T-helper 17 cell (primary cell): ENCODE measurements at places on chromosomes 2 and 18.
A peak's percentile ranks its signal among the peaks of the same experiment; 100 is the strongest.

- DNase-seq = no peak
- no peak overlapping the region for H3K27ac ChIP-seq
- no peaks in the 10 kb centered on the region for H3K27me3 ChIP-seq
- H3K36me3 ChIP-seq = no peaks in the 10 kb centered on the region
These were observed 15.6 kb upstream of the NEMP2 start for GRCh38 chr2:190550137-190550536.

GRCh38 chr18:54794823-54795222 lies 33.5 kb upstream of the RAB27B start:
- no peaks in the 10 kb centered on the region for H3K4me1 ChIP-seq
- H3K27me3 ChIP-seq = peaks cover 6% of the 10 kb centered on the region
- no peak for DNase-seq
- H3K27ac ChIP-seq = no peak overlapping the region
- no peak overlapping the region for H3K4me3 ChIP-seq
- no peaks in the 10 kb centered on the region for H3K36me3 ChIP-seq

- peak overlapping the region; percentile 56 for H3K27ac ChIP-seq
- H3K4me3 ChIP-seq = no peak overlapping the region
- DNase-seq = no peak
- no peaks in the 10 kb centered on the region for H3K36me3 ChIP-seq
- peaks cover 2% of the 10 kb centered on the region for H3K4me1 ChIP-seq
- no peaks in the 10 kb centered on the region for H3K27me3 ChIP-seq
These were observed 6.9 kb upstream of the CTDP1 start for GRCh38 chr18:79672490-79673276.

DNA sequence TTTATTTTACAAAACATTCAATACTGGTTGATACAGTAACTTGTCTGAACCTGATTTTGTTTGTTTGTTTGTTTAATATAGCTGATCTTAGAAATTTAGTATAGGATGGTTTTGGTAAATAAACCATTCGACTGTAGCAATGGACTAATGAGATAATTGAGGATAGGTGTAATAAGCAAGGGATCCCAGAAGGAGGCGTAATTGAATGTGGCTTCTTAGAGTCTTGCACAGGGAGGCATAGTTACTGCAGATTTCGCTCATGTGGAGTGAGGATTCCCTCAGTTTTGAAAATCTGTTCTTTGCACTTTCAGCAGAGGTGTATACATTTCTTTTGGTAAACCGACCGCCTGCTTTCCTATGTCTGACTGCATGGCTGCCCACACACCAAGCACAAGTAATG lies 709.6 kb downstream of the SOCS6 start:
- no peaks in the 10 kb centered on the region for H3K36me3 ChIP-seq
- H3K27me3 ChIP-seq = peaks cover 6% of the 10 kb centered on the region
- H3K27ac ChIP-seq = no peak overlapping the region
- H3K4me3 ChIP-seq = no peak overlapping the region
- H3K4me1 ChIP-seq = no peaks in the 10 kb centered on the region
- DNase-seq = no peak

DNA sequence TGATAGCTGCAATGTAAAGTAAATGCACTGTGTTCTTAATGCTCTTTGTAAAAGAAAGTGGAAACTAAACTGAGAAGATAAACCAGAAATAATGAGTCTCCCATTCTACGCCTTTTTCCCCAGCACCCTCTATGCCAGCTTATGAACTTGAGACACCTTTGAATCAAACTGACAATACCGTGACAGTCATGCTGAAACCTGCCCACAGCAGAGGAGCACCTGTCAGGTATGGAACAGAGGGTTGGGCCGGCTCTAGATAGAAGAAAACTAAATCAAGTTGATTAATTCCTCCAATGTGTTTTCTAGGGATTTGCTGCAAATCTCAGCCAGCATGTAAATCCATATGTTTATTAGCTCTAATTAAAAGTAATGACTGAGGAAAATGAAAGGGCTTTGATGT lies 520.6 kb upstream of the RAB12 start:
- no peak for DNase-seq
- no peak overlapping the region for H3K27ac ChIP-seq
- no peaks in the 10 kb centered on the region for H3K36me3 ChIP-seq
- H3K4me3 ChIP-seq = no peak overlapping the region

DNA sequence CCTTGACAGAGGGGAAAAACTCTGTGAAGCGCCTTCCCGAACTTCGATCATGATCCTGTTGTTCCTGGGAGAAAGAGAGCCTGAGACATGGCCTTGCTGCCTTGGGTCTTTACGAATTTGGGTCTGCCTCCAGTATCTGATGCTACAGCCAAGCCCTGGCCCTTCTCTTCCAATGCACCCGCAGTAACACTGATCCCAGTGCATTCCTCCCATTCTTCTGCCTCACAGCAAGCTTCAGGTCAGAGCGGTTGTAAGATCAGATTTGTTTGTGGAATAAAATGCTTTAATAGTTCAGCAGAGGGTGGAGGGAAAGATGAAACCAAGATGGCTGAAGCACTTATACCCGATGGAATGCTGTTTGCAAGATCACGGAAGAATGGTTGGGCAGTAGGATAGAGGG lies 196.7 kb upstream of the SIX2 start:
- no peak overlapping the region for H3K4me3 ChIP-seq
- H3K36me3 ChIP-seq = no peaks in the 10 kb centered on the region
- H3K4me1 ChIP-seq = no peaks in the 10 kb centered on the region
- no peak overlapping the region for H3K27ac ChIP-seq
- H3K27me3 ChIP-seq = peaks cover 14% of the 10 kb centered on the region

DNA sequence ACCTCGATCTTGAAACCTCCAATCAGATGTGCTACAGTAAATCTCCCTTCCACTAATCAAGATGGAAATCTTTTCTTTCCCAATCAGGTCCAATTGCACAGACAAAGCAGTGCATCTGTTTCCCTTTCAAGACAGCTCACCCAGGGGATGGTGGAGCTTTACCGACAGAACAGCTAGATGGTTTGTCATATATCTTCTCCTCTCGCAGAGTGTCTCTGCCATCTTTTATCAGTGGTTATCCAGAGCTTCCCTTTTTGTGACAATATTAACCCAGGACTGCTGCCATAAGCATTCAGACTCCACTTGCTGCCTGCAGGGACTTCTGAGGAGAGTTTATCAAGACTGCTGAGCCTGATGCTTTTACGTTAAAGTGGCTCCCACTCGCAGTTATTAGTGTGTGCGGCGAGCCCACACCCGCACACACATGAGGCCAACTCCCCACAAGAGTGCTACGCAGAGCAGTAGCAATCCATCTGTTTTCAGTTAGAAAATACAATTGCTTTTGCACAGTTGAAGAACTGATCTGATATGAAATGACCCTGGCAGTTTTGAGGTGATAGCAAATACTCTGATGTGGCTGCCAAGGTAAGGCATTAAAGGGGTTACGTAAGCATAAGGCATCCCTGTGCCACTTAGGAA lies 398.9 kb downstream of the NCKAP5 start:
- no peaks in the 10 kb centered on the region for H3K4me1 ChIP-seq
- DNase-seq = no peak
- H3K4me3 ChIP-seq = no peak overlapping the region
- no peaks in the 10 kb centered on the region for H3K36me3 ChIP-seq
- H3K27me3 ChIP-seq = no peaks in the 10 kb centered on the region

DNA sequence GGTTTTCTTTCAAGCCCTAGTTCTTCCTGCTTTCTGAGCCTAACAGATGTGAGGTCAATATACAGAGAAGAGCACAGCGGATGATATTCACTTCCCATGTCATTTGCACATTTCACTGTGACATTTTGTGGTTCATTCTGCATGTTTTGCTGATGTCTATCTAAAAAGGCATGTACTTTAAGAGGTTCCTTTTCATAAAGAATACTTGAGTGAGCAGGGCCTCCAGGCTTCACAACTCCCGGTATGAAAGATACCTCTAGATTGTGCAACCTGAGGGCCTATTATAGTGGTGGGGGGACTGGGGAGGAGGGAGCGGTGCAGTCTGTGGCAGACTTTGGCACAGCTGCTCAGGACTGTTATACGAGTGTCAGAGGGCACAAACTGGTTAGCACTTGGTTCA lies 54.6 kb downstream of the CPO start:
- DNase-seq = no peak
- H3K27me3 ChIP-seq = peaks cover 18% of the 10 kb centered on the region
- peaks cover 6% of the 10 kb centered on the region for H3K4me1 ChIP-seq
- no peak overlapping the region for H3K4me3 ChIP-seq

DNA sequence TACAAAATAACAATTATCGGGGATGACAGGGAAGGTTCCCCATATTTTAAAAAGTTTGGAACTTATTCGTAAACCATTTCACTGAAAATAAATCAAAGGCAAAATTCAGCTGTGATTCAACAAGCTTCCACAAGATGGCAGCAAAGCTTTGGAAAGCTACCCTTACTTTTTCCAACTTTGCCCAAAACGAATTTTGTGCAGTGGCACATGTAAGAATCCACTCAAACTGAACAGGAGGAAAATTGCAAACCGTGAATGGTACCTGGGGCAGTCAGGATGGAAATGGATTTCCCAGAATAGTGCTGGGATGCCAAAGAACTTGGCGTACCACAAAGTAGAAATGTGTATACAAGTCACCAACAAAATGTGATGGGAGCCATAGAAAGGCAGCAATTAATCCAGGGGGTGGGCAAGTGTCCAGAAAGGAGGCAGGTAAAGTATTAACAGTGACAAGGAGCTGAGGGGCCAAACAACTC lies 10.7 kb downstream of the RPL31 start:
- H3K27me3 ChIP-seq = no peaks in the 10 kb centered on the region
- DNase-seq = peak; percentile 22
- peaks cover 13% of the 10 kb centered on the region for H3K4me1 ChIP-seq
- H3K36me3 ChIP-seq = no peaks in the 10 kb centered on the region

DNA sequence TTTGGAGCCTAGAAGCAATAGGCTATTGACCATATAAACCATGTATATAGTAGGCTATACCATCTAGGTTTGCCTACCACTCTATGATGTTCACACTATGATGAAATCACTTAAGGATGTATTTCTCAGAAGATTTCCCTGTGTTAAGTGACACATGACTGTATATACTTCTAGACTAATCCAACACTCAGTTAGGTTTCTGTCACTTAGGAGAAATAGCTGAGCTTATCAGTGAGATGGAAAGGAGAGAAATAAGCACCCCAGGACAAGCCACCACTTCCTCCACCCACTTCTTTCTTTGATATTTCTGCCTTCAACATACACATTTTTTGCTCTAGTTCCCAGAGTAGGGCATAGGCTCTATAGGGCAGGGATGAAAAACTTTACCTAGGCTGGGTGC lies 7.8 kb downstream of the PECR start:
- H3K4me1 ChIP-seq = peaks cover 32% of the 10 kb centered on the region
- no peak overlapping the region for H3K27ac ChIP-seq
- no peak overlapping the region for H3K4me3 ChIP-seq
- no peak for DNase-seq
- H3K27me3 ChIP-seq = no peaks in the 10 kb centered on the region

DNA sequence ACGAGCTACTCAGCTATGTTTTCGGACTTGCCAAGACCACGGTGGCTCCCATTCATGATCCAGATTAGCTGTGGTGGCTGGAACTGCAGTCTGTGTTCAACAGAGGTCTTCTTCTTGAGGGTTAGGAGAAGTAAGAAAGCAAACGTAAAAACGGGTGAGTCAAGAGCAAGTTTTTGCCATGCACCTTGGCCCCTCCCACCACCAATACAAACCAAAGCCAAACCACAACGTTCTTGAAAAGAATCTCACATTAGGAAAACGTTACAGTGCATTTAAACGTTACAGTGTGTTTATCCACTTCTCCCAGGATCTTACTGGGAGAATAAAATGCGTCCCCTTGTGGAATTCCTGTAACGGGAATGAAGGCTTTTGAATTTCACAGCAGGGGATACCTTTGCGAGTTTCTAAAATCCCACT lies 725 bp downstream of the FBXO48 start:
- peaks cover 2% of the 10 kb centered on the region for H3K36me3 ChIP-seq
- peak overlapping the region; percentile 96 for H3K4me3 ChIP-seq
- peak overlapping the region; percentile 98 for H3K27ac ChIP-seq
- no peaks in the 10 kb centered on the region for H3K27me3 ChIP-seq
- H3K4me1 ChIP-seq = peaks cover 39% of the 10 kb centered on the region

- peaks cover 15% of the 10 kb centered on the region for H3K4me1 ChIP-seq
- peaks cover 11% of the 10 kb centered on the region for H3K27me3 ChIP-seq
- DNase-seq = no peak
These were observed 65.4 kb upstream of the DNAJC10 start for GRCh38 chr2:182650704-182651103.

- no peak overlapping the region for H3K27ac ChIP-seq
- H3K27me3 ChIP-seq = peaks cover 68% of the 10 kb centered on the region
- peaks cover 5% of the 10 kb centered on the region for H3K4me1 ChIP-seq
- DNase-seq = no peak
- no peak overlapping the region for H3K4me3 ChIP-seq
These were observed 113.2 kb downstream of the ACKR3 start for GRCh38 chr2:236682651-236683422.

DNA sequence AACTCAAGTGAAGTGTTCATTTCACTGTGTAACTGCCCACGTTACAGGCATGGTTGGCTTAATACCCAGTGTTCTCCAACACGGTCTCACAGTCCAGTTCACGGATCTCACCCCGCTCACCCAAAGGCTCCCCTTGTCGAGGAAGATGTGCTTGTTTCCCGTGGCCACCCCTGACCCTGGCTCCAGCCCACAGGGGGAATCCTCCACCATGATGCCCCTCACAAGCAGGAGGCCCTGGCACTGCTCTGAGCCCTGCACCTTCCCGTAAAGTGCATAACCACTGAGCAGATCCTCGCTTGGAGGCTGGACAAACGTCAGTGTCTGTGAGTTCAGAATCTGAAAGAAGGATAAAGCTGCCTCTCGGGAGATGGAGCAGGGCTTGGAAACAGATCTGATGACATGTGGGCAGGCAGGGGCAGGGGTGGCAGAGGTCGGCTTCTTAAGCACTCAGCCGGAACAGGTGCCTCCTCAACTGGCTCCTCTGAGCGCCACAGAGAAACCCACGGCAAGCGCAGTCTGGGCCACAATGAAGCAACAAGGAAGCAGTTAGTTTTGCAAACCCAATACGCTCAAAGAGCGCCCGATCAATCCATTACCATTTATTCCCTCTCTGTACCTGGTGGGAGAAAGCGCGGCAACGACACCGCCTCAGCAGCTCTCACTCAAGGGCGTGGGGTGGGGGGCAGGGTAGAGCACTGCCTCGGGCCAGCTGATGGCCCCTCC lies 17.6 kb downstream of the HDAC4 start:
- DNase-seq = no peak
- peak overlapping the region; percentile 97 for H3K27ac ChIP-seq
- no peaks in the 10 kb centered on the region for H3K27me3 ChIP-seq
- peaks cover 2% of the 10 kb centered on the region for H3K36me3 ChIP-seq
- H3K4me3 ChIP-seq = no peak overlapping the region
- peaks cover 25% of the 10 kb centered on the region for H3K4me1 ChIP-seq

DNA sequence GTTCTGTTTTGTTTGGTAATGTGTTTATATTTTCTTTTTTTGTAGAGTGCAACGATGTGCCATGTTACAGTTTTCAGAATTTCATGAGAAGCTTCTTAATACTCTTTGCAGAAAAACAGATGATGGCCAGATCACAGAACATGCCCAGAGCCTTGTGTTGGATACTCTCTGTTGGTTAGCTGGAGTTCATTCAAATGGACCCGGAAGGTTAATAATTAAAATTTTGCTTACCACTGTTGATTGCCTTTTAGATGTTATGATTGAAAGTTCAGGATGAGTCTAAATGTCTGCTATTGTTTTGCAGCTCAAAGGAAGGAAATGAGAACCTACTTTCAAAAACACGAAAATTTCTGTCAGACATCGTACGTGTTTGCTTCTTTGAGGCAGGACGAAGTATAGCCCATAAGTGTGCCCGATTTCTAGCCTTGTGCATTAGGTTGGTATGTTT lies 85.2 kb downstream of the BIRC6 start:
- no peak for DNase-seq
- no peak overlapping the region for H3K4me3 ChIP-seq
- no peaks in the 10 kb centered on the region for H3K27me3 ChIP-seq

GRCh38 chr2:164737612-164738081 lies 104.0 kb downstream of the COBLL1 start:
- no peaks in the 10 kb centered on the region for H3K27me3 ChIP-seq
- no peak for DNase-seq
- no peak overlapping the region for H3K27ac ChIP-seq
- H3K4me1 ChIP-seq = no peaks in the 10 kb centered on the region
